ENCODE measurements at places on chromosomes 6 and 20.

DNA sequence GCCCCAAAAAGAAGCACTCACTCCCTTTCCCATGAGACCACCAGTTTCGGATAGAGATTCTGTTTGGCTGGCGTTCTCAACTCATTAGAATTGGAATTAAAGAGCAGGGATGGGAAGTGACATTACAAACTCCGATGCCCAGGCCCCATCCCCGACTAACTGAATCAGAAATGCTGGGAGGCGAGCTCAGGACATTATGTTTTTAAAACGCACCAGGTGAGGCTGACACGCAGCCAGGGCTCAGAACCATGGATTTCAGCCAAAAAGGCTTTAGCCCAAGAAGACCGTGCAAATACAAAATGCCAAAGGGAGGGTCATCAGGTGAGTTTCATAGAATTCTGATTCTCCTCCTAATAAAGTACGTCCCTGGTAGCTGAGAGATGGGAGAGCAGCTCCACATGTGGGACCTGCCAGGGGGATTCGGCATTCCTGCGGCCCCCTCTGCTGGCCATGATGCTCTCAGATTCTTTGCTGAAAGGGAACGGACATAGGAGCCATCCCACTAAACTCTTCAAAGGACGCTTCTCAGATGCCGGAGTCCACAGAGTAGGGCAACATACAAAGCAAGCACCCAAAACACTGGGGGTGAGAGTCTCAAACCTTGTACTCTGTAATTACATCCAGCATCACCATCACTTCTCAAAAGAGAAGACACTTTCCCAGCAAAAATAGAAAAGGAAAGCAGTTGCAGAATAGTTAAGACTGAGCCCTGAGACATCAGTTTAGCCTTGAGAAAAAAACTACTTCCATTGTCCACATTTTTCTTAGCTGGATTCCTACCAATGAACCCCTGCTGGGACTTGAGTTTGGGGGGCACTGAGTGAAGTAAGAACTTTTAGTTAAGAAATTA, 205.2 kb downstream of the BMP7 start:
- no peak for DNase-seq

DNA sequence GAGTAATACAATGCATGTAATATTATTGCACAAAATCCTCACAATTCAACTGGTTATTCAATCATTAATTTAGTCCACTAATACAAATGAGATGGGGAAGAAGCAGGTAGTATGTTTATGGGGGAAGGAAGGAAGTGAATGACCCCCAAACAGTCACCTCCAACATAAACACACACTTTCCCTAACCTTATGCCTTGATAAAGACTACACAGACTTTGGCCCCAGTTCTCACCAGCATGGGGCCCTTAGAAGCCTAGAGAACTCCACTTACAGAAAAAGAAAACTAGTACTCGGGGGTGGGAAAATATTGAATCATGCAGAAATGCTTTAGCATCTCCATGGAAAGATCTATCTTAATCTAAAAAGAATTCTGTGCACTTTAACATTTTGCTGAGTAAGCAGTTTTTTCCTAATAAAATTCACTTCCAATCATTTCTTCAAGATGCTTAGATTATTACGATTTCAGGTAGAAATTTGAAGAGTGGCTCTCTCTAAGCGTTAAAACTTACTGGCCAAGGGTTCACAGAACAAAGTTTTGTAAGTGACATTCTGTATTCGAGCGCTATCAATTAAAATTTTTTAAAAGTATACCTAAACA, 18.8 kb downstream of the ARHGAP18 start:
- DNase-seq, result no peak

- no peak for DNase-seq
These were observed 5.9 kb downstream of the IP6K3 start for GRCh38 chr6:33740794-33741193.

DNA sequence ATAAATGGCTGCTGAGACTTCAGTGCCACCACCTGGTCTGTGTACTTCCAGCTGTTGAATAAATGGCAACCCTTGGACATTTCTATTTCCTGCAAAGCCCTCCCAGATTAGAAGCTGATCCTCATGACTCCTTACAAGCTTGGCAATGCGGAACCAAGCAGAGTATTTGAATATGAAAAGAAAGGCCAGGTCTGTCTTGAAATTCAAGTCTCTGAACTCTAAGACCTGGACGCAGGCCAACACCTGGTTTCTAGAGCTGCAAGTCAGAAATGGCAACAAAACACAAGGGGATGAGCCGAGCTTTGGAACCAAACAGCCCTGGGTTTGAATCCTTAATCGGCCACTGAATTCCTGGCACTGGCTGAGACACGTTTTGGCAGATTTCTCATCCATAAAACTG, 353.4 kb downstream of the PTPRT start:
- no peak for DNase-seq

GRCh38 chr6:68967549-68968300, 332.6 kb downstream of the ADGRB3 start:
- DNase-seq, result peak; percentile 44

Data from stimulated activated naive CD8-positive, alpha-beta T cell treated with anti-CD3 and anti-CD28 coated beads, Interleukin-15, amount 100 ng/mL, for 72 hours (primary cell).